Right lung (tissue), 10 donors: ENCODE measurements at places on chromosomes 4 and X.

DNA sequence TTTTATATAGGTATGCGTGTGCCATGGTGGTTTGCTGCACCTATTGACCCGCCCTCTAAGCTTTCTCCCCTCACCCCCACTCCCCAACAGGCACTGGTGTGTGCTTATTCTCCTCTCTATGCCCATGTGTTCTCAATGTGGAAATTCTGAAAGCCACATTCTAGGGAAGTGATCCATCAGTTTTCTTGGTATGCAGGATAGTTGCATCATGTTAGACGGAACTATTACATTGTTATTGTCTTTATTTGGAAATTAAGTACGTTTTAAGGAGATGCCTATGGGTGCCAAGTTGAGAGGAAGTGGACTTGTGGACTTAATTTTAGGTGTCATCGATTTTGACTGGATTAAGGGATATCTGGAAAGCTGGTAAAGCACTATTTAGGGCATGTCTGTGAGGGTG lies 204.6 kb downstream of the RBM46 start:
- no peak for DNase-seq

- DNase-seq: no peak
Measured at GRCh38 chr4:22670956-22671355, 21.8 kb upstream of the GBA3 start.

DNA sequence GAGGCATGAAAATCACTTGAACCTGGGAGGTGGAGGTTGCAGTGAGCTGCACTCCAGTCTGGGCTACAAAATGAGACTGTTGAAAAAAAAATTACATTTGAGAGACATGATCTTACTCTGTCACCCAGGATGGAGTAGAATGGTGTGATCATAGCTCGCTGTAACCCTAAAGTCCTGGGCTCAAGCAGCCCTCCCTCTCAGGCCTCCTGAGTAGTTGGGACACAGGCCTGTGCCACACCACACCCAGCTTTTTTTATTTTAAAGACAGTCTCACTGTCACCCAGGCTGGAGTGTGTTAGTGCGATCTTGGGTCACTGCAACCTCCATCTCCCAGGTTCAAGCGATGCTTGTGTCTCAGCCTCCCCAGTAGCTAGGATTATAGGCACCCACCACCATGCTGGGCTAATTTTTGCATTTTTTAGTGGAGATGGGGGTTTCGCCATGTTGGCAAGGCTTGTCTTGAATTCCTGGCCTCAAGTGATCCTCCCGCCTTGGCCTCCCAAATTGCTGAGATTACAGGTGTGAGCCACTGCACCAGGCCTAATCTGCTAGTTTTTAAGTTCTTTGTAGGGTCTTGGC lies 6.1 kb downstream of the RPS3A start:
- no peak for DNase-seq

GRCh38 chrX:116009861-116010710 lies 160.5 kb upstream of the AGTR2 start:
- peak; percentile 32 for DNase-seq

- DNase-seq: no peak
Measured at GRCh38 chr4:79357365-79357764, 31.5 kb upstream of the NAA11 start.
